Pericardium fibroblast (primary cell): ENCODE measurements at places on chromosomes 13 and 19. TPM values are rescaled to one million over a fixed set of nuclear protein-coding genes. Genes with fewer than 3 reads are reported as not detected.

The SMIM44 gene
- total RNA-seq: not detected in 2 replicates

The CEACAM3 gene
- not detected in 2 replicates for total RNA-seq

The TTYH1 gene
- 0.23 TPM in 1 of 2 replicates, not detected in the other for total RNA-seq

The SERP2 gene
- 1.1 and 3.5 TPM in 2 replicates for total RNA-seq

The COL4A1 gene
- 288 and 811 TPM in 2 replicates for total RNA-seq

The KL gene
- not detected in 2 replicates for total RNA-seq

The GIPR gene
- total RNA-seq: 0.12 TPM in 1 of 2 replicates, not detected in the other

The MADCAM1 gene
- not detected in 2 replicates for total RNA-seq

The ERICH6B gene
- not detected in 2 replicates for total RNA-seq

The FGF22 gene
- total RNA-seq: 0.26 TPM in 1 of 2 replicates, not detected in the other

The FSD1 gene
- 6.3 and 7.1 TPM in 2 replicates for total RNA-seq

The TMEM238 gene
- 0.23 and 0.60 TPM in 2 replicates for total RNA-seq

The LHFPL6 gene
- 65.1 and 72.5 TPM in 2 replicates for total RNA-seq

The PRR36 gene
- not detected in 2 replicates for total RNA-seq

The BEST2 gene
- under 0.01 TPM in 1 of 2 replicates, not detected in the other for total RNA-seq

The TNFSF9 gene
- total RNA-seq: 0.34 and 1.8 TPM in 2 replicates

The ZIK1 gene
- total RNA-seq: 7.2 and 8.1 TPM in 2 replicates

The PAK4 gene
- total RNA-seq: 8.2 and 9.0 TPM in 2 replicates

The SLC10A2 gene
- not detected in 2 replicates for total RNA-seq

The LILRA1 gene
- not detected in 2 replicates for total RNA-seq

The SPACA4 gene
- total RNA-seq: not detected in 2 replicates

The ZNF649 gene
- total RNA-seq: 5.3 and 8.1 TPM in 2 replicates

The MAST1 gene
- 0.12 and 1.0 TPM in 2 replicates for total RNA-seq

The UCHL3 gene
- 29.3 and 36.3 TPM in 2 replicates for total RNA-seq

The ZNF91 gene
- total RNA-seq: 13.3 and 17.1 TPM in 2 replicates

The ZNF724 gene
- 0.34 and 2.0 TPM in 2 replicates for total RNA-seq

The COL5A3 gene
- total RNA-seq: 31.9 and 41.2 TPM in 2 replicates

The C1QTNF9 gene
- total RNA-seq: not detected in 2 replicates

The ZNF541 gene
- 0.23 TPM in 1 of 2 replicates, not detected in the other for total RNA-seq

The NHLRC3 gene
- total RNA-seq: 4.9 and 6.9 TPM in 2 replicates

The NTN5 gene
- total RNA-seq: 0.60 TPM in 1 of 2 replicates, not detected in the other

The ZNF486 gene
- 3.2 and 4.0 TPM in 2 replicates for total RNA-seq

The COX7A1 gene
- 17.6 and 22.8 TPM in 2 replicates for total RNA-seq

The VWA8 gene
- 7.2 and 9.6 TPM in 2 replicates for total RNA-seq

The ZNF221 gene
- 4.3 and 6.3 TPM in 2 replicates for total RNA-seq

The GJB6 gene
- not detected in 2 replicates for total RNA-seq

The CAPN12 gene
- total RNA-seq: 0.12 TPM in 1 of 2 replicates, not detected in the other
